ENCODE measurements at places on chromosomes 16 and 17.

DNA sequence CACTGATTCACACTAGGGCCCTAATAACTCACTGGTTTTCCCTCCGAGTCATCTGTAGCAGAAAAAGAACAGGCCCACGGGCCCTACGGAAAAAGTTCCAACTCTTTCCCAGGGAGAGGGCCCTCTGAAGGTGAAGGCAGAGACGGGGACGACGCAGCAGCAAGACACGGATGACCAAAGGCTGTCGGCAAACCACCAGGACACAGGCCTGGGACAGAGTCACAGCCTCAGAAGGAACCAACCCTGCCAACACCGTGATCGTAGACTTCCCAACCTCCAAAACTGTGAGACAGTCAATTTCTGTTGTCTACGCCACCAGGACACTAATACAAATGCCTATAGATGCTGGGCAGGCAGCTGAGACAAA lies 5.2 kb upstream of the SPHK1 start:
- no peak for DNase-seq

GRCh38 chr17:61307905-61308886 lies 91.4 kb upstream of the TBX2 start:
- DNase-seq, result no peak

GRCh38 chr16:468068-468821 lies 42.8 kb downstream of the RAB11FIP3 start:
- DNase-seq, result no peak

- no peak for DNase-seq
Measured at GRCh38 chr17:18626152-18626870, 17.9 kb downstream of the TBC1D28 start.

GRCh38 chr16:67666032-67666551 lies 458 bp downstream of the ENKD1 start:
- no peak for DNase-seq

- no peak for DNase-seq
Measured at GRCh38 chr17:70875729-70876310, 706.5 kb downstream of the KCNJ2 start.

DNA sequence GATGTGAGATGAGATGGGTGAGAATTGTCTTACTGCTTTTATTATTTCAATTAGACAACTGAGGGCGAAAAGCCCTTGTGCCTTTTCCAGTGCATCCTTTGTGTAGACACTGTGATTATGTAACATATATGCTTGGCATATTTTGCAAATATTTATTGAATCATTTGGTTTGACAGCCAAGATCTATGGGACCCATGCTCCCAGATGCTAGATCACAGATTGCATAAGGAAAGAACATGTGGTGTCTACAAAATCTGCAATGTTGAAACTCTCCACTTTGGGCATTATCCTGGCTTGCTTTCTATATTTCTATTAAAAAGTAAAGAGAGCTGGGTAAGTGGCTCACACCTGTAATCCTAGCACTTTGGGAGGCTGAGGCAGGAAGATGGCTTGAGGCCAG lies 4.8 kb upstream of the COG1 start:
- no peak for DNase-seq

GRCh38 chr17:50459756-50460155 lies 8.9 kb downstream of the CHAD start:
- DNase-seq, result no peak

DNA sequence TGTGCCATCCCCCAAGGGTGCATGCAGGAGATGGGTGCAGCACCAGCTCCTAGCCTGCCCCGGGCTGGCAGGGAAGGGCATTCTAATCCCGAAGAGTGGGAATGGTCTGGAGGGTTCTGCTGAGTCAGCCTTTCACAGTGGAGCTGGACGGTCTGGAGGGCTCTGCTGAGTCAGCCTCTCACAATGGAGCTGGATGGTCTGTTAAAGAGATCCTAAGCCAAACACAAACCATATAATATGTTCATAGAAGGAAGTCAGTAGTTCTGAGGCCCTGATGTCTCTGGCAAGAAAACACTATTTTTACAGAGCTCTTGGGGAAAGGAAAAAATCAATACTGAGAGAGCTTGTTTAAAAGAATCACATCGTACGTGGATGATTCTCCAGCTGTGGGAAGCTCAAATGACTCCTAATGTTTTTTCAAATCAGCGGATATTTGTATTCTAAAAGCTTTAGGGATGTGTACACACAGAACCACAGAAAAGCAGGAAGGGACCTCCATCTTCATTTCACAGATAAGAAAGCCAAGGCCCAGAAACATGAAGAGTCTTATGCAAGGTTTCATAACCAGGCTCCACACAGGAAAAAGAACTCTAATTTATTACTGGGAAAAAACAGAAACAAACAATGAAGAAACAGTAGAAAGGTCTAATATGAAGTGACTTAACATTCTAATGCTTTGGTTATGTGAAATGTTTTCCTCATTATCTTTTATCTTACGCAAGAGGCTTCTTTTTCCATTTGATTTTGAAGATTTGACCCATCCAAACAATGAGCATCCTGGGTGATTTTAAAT lies 176.3 kb downstream of the VPS53 start:
- no peak for DNase-seq

- no peak for DNase-seq
Measured at GRCh38 chr16:84086341-84086740, 30.4 kb downstream of the MBTPS1 start.

GRCh38 chr17:59432657-59433056 lies 101.2 kb downstream of the YPEL2 start:
- no peak for DNase-seq

DNA sequence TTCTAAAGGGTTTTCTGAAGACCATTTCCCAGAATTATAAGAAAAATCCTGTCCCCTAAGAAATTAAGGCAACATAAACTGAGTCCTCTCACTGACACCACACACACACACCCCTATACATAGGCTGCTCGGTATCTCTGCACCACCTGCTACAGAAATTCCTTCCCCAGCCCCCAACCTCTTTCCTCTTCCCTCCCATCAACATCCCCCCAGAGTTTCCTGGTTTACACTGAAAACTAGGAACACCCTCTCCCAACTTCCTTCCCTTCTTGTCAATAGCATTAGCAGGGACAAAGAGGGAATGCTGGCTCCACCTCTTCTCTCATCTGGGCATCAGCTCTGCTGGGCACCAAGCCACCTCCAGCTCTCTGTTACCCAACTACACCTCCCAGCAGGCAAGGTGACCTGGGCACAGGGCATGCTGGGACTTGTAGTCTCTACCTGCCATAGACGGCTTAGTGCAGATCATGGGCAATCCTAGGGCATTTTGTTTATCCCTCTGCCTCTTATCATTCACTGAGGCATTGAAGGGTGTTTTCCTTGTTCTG lies 15.7 kb downstream of the CAVIN1 start:
- no peak for DNase-seq

GRCh38 chr16:84511180-84511800 lies 6.8 kb upstream of the MEAK7 start:
- peak; percentile 72 for DNase-seq

- no peak for DNase-seq
Measured at GRCh38 chr16:12868788-12869187, 32.6 kb upstream of the SHISA9 start.

GRCh38 chr16:83887080-83887479 lies 11.8 kb upstream of the MLYCD start:
- DNase-seq, result no peak

DNA sequence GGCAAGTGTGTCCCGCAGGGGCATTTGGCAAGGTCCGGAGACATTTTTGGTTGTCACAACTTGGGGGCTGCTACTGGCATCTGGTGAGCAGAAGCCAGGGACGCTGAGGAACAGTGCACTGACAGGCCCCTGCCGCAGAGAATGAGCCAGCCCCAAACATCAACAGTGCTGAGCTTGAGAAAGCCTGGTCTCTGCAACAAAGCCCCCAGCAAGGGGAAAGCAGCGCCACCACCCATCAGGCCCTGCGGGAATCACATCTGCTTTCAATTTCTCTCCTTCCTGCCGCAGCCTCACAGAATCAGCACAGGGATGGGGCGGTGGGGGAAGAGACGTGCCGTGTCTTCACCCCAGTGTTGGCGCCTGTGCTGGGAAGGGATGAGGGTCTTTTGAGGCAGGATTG lies 14.8 kb upstream of the PRPSAP1 start:
- no peak for DNase-seq

DNA sequence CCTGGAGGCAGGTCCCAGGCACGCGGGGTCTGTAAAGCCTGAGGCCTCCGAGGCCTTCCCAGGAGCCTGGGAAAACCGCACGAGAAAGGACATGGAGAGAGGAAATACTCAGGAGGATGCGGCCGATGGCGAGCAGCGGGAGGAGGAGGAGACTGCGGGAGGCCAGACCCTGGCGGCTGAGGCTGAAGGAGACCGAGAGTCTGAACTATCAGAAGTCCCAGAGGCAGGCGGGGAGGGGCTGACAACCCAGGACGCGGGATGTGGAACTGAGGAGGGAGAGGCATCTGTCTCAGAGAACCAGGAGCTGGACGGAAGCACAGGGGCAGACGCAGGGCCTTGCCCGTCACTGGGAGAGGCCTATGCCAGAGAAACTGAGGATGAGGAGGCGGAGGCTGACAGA lies 2.4 kb downstream of the APOBR start:
- DNase-seq, result no peak

DNA sequence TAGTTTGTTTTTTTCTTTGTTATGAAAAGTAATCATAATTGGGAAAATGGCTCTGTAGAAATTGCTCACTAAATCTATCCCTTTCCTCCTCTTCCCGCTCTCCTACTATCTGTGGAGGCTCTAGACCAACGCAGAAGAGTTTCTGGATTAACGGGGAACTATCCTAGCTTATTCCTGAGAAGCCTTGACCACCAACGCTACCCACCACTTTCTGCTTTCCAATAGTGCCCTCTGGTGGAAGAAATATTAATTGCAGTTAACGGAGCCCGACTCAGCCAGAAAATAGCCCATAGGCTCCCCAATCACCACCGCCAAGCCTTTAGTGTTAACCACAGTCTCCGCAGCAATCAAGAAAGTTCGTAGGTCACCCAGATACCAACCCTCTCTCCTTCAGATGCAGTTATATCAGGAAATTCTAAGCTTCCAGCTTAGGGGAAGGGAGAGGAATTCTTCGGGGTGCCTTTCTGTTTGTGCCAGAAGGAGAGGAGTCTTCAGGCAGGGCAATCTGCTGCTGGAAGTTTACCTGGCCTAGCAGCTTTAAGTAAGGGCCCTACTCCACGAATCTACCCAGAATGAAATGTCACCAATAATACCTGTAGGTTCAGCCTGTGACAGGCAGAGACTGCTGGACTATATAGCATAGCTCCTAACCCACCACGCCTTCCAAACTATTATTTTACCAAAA lies 23.0 kb upstream of the NSRP1 start:
- DNase-seq, result no peak

- no peak for DNase-seq
Measured at GRCh38 chr17:43456661-43457361, 27.0 kb upstream of the DHX8 start.

Measured in omental fat pad (tissue), 4 donors.